Hematopoietic multipotent progenitor cell treated with erythropoietin and hydrocortisone succinate and interleukin-3 and kit ligand, for 4 days (in vitro differentiated cells): ENCODE measurements at places on chromosomes 4 and X.

DNA sequence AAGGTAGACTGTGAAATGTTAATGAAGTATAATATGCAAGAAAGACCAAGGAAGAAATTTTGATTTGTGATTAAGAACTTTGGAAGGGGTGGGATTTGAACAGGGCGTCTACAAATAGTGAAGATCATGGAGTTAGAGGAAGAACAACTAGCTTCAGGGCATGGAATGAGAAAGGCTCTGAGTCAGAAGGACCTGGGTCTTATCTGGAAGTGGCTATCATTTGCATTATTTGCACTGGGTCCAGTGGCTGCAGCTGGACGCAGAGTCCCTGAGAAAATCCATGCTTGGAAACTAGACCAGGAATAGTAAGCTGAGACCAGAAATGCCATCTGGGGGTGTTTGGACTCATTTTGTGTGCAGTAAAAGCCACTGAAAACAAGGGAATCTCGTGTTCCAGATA is 4.3 kb upstream of the LIMCH1 start:
- no peak for DNase-seq

DNA sequence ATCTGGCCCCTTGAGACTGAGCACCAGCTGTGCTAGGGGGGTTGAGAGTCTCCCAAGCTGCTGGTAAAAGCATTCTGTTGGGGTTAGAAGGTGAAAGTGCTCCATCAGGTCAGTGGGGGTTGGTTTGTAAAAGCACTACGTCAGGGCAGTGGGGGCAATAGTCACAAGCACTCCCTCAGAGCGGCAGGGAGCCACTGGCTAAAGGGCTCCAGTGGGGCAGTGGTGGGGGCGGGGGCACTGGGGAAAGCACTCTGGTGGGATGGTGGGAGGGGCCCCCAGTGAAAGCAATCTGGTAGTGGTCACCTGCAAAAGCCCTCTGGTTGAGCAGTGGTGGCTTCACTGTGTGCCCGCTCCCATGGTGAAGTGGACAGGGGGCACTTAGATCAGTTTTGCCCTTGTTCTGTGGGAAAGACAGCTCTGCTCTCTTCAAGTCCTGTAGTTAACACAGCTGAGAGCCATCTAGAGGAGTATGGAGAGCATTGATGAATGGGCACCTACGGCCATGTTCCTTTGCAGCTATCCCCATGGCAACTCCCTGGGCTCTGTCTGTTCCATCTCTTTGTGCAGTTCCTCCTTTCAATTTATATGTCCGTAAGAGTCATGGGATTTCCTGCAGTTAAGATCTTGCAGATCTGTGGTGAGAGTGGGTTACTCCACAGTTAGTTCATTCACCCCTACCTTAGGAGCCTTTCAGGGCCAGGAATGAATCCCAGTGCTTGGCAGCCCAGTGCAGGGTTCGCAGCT is 106.4 kb downstream of the SH3BGRL start:
- peak; percentile 62 for DNase-seq

- DNase-seq, result no peak
Measured at GRCh38 chrX:3252744-3253143, 93.7 kb downstream of the MXRA5 start.

DNA sequence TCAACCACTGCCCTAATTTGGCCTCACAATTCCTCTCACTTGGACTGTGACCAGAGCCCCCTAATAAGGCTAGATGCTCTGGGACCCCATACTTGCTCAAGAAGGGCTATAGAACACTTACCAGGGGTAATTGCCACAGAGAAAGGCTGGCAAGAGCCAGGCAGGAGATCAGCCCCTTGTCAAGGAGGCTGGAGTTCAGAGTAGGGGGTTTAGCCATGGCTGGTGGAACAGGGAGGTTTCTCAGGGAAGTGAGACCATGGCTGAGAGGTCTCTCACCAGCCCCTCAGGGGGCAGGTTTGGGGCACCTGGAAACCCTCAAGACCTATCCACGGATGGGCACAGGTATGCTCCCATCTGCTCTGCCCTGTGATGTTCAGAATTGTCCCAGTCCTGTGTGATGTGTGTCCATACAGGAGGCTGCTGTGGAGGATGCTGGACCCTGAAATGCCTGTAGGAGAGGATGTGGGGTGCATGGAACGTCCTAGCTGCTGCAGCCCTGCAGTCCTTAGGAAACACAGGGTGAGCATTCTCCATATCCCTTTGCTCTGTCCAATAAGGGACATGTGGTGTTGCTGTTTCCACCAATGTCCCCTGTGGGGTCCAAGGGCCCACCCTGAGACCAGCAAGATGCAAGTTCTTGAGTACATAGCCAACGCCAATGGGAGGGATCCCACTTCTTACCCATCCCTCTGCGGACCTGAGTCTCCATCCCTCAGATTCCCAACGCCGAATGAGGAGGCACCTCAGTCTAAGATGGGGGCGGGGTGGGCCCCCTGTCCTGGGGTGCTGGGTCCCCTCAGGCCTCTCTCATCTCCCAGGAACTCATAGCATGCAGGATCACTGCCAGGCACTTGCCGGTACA is 16.4 kb upstream of the HSFX1 start:
- no peak for DNase-seq

- peak; percentile 79 for DNase-seq
Measured at GRCh38 chr4:102620697-102621497, 119.7 kb downstream of the NFKB1 start.
